ENCODE measurements at places on chromosomes 12 and 14.

DNA sequence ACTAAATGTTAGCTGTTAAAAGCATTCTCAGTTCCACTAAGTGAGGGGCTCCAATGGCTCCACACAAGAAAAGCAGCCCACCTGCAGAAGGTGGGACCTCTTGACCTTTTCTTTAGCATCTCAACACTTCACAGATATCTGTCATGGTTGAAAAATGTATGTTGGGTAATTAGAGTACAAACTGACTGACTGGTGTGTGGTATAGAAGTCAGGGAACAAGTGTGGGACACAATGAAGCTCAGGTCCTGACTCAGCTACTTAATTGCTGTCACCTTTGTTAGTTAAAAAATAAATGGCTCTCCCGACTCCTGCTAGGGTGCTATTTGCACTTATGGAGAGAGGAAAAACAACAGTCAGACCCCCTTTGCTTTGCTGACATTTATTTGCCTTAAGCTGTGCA lies 299.0 kb downstream of the TTC6 start:
- no peak for DNase-seq

- DNase-seq, result no peak
Observed at GRCh38 chr12:101697930-101698799, 725 bp downstream of the CHPT1 start.

DNA sequence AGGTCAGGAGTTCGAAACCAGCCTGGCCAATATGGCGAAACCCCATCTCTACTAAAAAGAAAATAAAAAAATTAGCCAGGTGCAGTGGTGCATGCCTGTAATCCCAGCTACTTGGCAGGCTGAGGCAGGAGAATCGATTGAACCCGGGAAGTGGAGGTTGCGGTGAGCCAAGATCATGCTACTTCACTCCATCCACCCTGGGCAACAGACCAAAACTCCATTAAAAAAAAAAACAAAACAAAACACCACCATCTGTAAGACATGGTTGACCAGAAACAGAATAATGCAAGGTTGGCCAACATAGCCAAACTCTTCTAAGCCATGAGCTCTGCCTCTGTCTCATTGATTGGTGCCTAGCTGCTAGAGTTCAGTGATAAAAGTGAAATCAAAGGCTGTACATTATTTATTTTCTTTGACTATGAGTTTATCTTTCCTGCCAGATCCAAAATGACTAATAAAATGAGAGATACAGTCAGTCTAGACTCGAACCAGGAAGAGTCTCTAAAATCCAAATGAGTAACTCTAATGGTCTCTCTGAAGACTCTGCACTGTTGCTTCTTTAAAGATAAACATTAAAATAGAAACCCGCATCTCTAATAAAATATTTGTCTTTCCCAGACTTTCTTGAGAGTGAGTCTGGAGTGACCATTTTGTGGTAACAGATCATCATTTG lies 404.7 kb downstream of the DAD1 start:
- no peak for DNase-seq

GRCh38 chr12:126157575-126157966 lies 1092.3 kb downstream of the AACS start:
- no peak for DNase-seq

Measured in SIG-M5 (cell line).